ENCODE measurements at places on chromosomes 1 and 21.

- no peaks in the 10 kb centered on the region for H3K36me3 ChIP-seq
- no peaks in the 10 kb centered on the region for H3K4me1 ChIP-seq
- no peak overlapping the region for H3K4me3 ChIP-seq
These were observed 261.7 kb downstream of the MATN1 start for GRCh38 chr1:30461640-30462039.

- no peak overlapping the region for H3K27ac ChIP-seq
- no peak overlapping the region for H3K4me3 ChIP-seq
- DNase-seq: no peak
- H3K4me1 ChIP-seq: peaks cover 7% of the 10 kb centered on the region
- no peaks in the 10 kb centered on the region for H3K27me3 ChIP-seq
These were observed 1963.0 kb downstream of the NCAM2 start for GRCh38 chr21:22961258-22961657.

GRCh38 chr1:30901798-30902581 lies 6.6 kb downstream of the SDC3 start:
- H3K36me3 ChIP-seq: no peaks in the 10 kb centered on the region
- H3K27ac ChIP-seq: peak overlapping the region; percentile 73
- no peaks in the 10 kb centered on the region for H3K27me3 ChIP-seq
- no peak overlapping the region for H3K4me3 ChIP-seq
- H3K4me1 ChIP-seq: peaks cover 5% of the 10 kb centered on the region

DNA sequence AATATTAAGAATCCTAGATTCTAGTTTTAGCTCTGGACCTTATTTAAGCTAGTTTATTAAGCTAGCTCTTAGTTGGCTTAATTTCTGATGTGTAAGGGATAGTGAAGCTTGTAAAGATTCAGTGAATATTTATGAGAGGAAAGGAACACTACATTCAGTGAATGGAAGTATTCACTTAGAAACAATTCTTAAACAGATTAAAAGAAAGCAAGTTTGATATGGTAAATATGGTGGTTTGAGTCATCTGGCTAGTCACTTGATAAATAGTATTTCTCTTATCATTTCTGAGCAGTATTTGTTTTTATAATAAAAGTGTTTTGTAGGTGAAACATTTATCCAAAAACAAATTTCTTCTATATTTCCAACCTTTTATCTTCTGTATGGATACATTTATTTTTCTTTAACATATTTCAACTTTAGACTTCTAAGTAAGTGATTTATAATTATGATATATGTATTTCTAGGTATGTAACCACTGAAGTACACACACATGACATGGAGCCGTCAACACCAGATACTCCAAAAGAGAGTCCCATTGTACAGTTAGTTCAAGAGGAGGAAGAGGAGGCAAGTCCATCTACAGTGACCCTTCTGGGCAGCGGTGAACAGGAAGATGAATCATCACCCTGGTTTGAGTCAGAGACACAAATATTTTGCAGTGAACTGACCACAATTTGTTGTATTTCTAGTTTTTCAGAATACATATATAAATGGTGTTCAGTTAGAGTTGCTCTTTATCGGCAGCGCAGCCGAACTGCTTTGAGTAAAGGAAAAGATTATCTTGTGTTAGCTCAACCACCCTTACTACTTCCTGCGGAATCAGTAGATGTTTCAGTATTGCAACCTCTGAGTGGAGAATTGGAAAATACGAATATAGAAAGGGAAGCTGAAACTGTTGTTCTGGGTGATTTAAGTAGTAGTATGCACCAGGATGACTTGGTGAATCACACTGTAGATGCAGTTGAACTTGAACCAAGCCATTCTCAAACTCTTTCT lies 55.6 kb downstream of the SUCO start:
- peak overlapping the region; percentile 26 for H3K27ac ChIP-seq
- peaks cover 44% of the 10 kb centered on the region for H3K36me3 ChIP-seq
- no peak for DNase-seq
- H3K4me3 ChIP-seq: no peak overlapping the region
- peaks cover 17% of the 10 kb centered on the region for H3K4me1 ChIP-seq
- H3K27me3 ChIP-seq: no peaks in the 10 kb centered on the region

DNA sequence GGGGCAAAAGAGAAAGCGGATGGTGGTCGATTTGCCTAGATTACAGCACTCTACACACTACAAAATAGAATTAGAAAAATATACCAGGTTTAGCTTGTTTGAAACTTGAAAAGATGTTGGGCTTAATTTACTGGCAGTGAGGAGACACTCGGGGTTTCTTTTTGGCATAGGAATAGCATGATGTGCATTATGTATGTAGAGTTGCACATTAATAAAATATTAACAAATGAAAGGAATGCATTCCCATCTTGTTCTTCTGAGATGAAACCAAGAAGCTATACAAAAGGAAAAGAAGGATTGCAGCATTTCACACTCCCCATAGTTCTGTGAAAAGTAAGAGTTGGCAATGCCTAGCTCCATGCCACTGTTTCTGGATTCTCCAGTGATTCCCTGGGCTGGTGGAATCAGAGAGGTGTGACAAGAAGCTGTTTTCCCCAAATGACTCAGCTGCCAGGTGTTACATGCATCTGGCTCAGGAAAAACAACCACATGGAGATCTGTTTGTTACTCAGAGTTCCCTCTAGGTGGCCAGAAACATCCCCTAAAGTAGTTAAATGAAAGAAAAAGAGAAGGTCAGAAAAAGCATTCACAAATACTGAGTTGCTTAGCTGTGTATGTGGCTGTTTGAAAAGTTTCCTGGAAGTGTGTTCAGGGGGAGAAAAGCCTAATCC lies 115.6 kb downstream of the UCK2 start:
- no peak overlapping the region for H3K27ac ChIP-seq
- no peaks in the 10 kb centered on the region for H3K36me3 ChIP-seq
- H3K4me1 ChIP-seq: no peaks in the 10 kb centered on the region
- H3K4me3 ChIP-seq: no peak overlapping the region
- peaks cover 49% of the 10 kb centered on the region for H3K27me3 ChIP-seq

DNA sequence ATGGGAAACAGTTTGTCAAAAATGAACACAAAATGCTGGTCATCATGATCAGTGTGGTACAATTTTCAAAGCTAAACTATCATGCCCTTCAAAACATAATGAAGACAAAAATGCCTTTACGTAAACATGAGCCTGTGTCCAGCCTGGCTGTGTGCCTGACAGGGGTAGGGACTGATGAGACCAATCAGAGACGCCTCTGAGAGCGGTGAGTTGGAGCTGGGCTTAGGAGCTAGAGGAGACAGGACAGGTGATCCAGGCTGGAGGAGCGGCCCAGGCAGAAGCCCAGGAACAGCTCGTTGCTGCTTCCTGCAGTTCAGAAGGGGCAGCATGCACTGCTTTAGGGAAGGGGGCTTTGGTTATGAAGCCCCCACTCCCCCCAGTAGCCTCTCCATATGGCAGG lies 70.0 kb downstream of the ARHGEF10L start:
- DNase-seq: no peak
- peaks cover 7% of the 10 kb centered on the region for H3K36me3 ChIP-seq
- H3K27me3 ChIP-seq: no peaks in the 10 kb centered on the region
- no peak overlapping the region for H3K4me3 ChIP-seq
